Sciatic nerve (tissue), 2 donors: ENCODE measurements at places on chromosomes 12 and 14.

DNA sequence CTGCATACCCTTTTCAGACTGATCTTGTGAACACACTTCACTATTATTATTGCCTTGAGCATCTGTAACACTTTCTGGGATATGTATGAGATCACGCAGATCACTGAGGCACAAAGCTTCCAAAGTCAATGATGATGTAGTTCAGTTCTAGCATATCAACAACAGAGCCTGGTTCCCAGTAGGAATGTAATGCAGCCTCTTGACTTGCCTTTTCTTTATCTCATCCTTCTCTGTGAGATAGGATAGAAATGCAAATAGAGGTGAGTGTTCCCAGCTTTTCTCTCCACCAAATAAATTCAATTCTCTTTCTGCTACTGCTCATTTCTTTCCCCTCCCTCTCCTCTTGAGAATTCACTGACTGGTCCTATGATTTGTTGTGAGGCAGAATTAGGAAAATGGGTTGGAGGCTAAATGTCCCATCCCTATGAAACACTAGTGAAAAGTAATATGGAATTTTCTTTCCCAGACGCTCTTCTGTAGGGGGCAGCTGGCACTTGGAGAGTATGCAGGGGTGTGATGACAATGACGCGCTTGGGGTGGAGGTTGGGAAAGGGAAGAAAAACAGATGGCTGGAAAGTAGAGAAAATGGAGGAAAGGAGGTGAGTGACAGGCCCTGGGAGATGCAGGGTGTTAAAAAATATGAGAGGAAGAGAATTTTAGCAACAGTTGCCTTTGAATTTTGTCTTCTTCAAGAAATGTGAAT, 96.0 kb upstream of the TMTC1 start:
- DNase-seq = no peak

DNA sequence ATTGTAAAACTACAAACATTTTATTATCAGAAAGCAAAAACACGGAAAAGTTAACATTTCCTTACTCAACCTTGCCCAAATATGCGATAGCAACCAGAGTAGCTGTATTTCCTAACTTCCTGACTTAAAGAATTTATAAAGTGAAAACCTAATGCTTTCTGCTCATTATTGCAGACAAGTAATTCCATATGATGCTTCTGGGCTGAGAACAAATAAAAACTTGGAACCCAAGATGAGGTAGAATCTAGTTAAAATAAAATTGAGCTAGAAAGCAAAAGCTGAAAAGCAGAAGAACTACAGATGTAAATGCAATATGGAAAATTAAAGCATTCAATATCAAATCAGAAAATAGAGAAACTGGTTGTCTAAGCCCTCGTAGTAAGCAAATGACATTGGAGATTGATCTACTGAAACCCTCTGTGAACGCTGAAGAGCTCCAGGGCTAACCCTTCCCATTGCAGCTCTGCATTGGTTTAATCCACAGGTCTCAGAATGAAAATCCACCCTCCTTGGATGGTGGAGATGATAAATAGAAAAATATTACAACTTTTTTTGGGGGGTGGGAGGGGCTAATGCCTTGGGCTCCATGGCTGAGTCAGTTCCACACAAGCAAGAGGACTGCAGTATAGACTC, 40.7 kb downstream of the CORO1C start:
- no peak for DNase-seq

GRCh38 chr14:101739446-101740141, 21.9 kb upstream of the PPP2R5C start:
- DNase-seq = no peak

GRCh38 chr12:55446326-55446725, 2.5 kb downstream of the OR6C2 start:
- DNase-seq = no peak
